ENCODE measurements at places on chromosomes 1 and 21.

DNA sequence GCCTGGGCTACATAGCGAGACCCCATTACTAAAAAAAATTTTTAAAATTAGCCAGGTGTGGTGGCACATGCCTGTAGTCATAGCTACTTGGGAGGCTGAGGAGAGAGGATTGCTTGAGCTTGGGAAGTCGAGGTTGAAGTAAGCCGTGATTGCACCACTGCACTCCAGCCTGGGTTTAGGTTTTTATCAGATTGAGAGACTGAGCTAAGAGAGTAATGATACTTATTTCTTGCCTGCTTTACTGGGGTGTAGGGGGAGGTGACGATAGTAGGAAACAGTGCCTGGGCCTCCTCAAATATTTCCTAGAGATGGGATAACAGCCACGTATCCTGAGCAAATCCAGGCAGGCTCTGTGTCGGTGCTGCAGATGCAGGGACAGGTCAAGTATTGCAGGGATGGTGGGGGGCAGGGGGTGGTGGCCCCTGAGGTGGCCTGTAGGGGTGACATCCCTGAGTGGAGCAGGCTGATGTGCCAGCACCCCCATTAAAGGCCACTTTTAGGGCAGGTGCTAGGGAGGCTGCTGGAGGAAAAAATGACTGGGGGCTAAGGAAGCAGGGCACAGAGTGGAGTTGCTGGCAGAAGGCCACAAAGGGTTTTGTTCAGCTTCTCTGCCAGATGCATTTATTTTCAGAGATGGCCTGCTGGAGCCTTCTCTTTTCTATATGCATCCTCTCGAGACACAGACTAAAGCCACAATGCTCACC is 130.5 kb downstream of the RHOU start:
- no peak for DNase-seq

- no peak for DNase-seq
These were observed 129.7 kb upstream of the RUNX1 start for GRCh38 chr21:35178827-35179226.

DNA sequence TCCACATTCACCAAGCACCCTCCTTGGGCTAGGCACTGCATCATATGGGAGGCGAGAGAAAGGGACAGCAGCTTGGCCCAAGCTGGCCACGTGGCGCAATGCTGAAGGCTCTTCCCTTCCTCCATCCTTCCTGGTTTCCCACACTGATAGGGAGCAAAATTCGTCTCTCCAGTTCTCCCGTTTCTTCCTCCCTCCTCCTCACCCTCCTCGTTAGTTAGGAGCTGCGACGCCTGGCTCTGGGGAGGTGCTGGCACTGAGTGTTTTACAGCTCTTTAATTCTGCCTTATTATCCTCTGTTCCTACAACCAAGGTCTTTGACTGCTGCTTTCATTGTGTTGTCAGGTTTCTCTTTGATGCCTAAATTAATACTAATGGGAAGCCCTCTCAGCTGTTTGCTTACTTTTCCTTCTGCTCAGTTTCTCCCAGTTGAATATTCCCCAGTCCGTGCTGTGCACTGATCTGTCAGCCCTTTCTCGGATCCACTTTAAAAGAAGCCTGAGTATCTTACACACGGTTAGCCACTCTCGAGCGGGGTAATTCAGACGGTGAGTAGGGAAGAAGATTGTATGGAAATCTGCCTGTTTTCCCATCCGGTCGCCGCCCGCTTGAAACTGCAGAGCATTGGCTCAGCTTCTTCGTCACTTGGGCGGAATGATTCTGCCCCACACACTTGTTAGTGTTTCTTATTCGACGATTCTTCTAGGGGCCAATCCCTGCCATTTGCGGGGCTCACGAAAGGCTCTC is 56.2 kb upstream of the SMYD2 start:
- no peak for DNase-seq

DNA sequence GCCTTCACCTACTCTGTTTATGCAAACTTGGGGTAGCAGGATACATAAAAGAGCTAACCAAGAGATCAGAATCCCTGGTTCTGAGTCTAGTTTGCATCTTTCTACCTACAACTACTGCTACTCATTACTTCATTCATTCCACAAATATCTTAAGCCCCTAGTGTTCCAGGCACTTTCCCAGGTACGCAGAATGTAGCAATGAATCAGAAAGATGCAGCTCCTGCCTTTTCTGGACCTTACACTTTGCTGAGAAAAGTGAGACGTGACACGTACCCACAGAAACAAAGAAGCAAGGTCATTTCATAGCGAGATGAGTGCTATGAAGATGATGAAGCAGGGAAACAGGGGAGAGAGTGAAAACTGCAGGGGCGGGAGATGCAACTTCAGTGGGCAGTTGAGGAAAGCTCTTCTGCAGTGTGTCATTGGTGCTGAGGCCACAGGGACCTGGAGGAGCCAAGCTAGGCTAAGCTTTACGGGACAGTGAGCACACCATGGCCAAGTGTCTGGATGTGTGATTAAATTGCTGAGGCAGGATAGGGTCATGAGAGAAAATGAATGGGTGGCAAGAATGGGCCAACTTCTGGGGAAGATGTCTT is 167.9 kb downstream of the TNFSF18 start:
- no peak for DNase-seq

DNA sequence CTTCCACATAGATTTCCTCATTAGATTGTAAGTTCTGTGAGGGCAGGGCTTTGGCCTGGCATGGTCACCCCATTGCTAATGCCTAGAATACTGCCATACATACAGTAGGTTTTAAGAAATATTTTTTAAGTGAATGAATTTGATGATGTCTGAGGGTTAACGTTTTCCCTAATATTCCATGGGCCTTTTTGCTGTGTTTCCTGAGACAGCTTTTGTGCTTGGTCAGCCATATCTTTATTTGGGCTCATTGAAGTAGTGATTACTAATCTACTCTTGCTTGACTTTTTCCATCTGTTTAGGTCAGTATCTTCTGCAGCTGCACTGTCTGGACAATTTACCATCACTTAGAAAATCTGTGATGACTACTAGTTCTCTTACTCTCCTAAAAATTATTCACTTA is 3.5 kb downstream of the CDC42 start:
- no peak for DNase-seq

GRCh38 chr1:167054946-167055630 is 35.1 kb downstream of the GPA33 start:
- no peak for DNase-seq

GRCh38 chr1:234495231-234495990 is 16.4 kb upstream of the TARBP1 start:
- no peak for DNase-seq

GRCh38 chr1:13782634-13783360 is 82.8 kb downstream of the PRDM2 start:
- DNase-seq: no peak

GRCh38 chr1:35603941-35604340 is 30.8 kb downstream of the TFAP2E start:
- no peak for DNase-seq

GRCh38 chr1:172704001-172704400 is 45.1 kb downstream of the FASLG start:
- DNase-seq: no peak

DNA sequence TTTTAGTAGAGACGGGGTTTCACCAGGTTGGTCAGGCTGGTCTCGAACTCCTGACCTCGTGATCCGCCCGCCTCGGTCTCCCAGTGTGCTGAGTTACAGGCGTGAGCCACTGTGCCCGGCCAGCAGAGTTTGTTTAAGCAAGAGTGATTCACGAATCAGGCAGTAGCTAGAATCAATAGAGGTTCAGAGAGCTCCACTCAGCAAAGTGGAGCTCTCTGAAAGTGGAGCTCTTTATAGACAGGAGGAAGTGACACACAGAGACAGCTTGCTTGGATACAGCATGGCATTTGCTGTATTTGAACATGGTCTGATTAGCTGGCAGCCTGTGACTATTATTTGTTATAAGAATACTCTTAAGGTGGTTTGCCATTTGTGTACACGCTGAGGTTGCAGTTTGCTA is 27.1 kb upstream of the CD34 start:
- no peak for DNase-seq

DNA sequence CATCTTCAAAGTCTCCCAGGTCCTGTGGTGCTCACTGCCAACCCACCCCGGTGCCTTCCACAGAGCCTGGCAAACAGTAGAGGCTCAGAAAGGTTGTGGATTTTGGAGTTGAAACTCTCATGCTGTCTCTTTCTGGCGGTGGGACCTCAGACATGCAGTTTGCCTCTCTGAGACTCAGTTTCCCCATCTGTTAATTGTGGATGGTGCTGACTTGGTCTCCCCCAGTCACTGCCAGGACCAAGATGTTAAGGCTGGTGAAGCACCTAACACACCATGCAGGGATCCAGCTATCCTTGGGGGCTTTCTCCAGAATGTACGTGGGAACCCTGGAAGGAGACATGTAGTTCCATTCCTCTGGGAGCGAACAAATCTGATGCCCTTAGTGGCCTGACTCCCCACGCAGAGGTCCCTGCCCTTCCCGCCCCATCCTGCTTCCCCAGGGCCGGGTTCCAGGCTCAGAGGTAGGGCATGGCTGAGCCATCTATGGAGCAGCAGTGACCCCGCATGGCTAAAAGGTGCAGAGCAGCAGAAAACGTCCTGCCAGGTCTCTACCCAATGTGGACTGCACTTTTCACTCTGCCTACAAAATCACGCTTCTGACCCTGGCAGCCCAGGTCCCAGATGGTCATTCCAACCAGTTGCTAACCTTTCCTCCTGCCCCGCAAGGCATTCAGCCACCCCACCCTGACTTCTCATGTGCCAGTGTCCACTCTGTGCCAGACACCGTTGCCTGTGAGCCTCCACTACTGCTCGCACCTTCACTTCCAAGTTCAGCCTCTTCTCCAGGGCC is 9.2 kb upstream of the TTC22 start:
- DNase-seq: peak; percentile 43
